ENCODE measurements at places on chromosomes 5 and 9.
A peak's percentile ranks its signal among the peaks of the same experiment; 100 is the strongest.

DNA sequence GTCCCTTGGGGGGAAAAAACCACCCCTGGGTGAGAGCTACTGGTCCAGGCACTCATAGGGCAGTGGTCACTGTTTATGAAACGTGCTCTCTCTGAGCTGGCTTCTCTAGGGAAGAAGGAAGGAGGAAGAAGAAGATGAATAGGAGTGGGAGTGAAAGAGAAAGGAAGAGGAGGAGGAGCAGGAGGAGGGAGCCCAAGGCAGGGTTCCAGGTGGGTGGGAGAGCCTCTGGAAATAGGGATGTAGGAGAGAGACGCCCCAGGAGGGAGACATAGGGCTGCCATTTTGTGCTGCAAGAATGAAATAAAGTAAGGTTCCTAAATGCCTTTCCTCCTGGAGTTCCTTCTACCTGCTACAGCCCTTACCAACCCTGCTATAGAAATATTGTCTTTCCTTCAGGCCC, 65.7 kb downstream of the PCDH1 start:
- DNase-seq: no peak

DNA sequence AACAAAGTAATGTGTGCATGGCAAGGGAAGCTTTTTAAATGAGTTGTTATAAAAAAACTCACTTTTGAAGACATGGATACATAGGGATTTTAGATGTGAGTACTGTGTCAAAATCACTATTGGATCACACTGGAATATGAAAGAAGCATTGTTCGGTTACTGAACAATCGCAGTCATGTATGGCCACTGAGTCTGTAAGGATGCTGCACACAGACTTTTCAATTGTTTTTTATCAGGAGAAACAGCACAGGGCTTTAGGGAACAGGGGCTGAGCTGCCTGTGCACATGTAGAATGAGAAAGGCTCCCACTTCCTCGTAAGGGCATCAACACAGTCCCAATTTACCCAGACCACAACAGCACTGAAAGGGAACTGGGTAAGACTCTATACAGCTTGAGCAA, 1333.9 kb upstream of the DMAC1 start:
- DNase-seq: no peak

GRCh38 chr5:68264024-68264956, 48.7 kb downstream of the PIK3R1 start:
- no peak for DNase-seq

- no peak for DNase-seq
Observed at GRCh38 chr5:71740015-71740753, 21.1 kb downstream of the CARTPT start.

GRCh38 chr9:116958881-116959280, 271.8 kb downstream of the TRIM32 start:
- DNase-seq: no peak

- DNase-seq: no peak
Observed at GRCh38 chr5:78591138-78591612, 57.4 kb downstream of the LHFPL2 start.

DNA sequence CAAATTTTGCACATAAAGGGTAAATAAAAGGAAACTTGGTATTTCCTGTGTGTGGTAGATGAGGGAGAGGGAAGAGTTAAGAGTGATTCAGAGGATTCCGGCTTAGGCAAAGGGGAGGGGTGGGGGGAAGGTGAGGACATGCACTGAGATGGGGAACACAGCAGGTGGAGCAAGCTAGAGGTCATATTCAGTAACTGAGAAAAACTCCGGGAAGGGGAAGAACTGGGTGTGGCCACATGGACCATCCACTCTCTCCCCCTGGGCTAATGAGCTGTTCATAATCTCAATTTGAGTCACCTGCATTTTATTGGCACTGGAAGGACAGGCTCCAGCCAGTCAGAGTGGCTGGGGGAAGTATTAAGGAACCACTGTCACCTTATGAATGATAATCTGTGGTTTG, 45.1 kb upstream of the UGCG start:
- no peak for DNase-seq

DNA sequence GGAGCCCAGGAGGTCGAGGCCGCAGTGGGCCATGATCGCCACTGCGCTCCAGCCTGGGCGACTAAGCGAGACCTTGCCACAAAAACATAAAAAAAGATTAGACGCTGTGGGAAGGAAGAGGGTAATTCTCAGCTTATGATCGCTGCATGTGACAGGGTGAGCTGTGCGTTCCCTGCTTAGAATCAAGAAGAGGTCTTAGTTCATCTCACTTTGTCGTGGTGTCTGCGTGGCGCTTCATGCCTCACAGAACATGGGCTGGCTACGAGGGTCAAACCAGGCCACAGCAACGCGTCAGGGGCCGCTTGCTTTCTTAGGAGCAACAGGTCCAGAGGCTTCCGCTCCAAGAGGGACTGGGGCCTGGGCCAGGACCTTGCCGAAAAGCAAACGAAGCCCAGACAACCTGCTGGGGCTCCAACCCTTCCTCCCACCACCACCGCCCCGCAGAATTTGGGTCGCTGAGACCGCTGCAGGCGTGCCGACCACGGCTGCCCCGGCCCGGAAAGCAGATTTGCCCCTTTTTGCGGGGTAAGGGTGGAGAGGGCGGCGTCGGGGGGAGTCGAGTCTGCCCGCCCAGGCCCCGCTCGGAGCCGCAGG, 10.0 kb upstream of the GRIN1 start:
- no peak for DNase-seq

DNA sequence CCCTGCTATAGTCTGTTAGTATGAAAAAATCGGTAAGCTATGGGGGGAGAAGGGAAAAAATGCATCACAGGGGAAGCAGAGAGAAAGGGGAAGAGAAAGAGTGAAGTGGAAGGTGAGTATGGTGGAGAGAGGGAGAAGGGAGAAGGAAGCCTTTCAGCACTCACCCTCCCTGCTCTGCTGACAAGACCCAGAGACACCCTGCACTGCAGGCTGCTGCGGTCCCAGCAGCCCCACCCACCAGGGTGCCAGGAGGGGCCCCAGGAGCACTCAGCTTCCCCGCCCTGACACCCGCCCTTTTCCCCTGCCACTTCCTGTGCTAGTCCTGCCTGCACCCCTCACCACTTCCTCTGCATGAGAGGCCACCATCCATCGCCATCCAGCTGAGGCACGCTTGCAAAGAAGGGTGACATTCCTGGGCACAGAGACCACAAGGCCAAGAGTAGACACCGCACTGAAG, 12.7 kb downstream of the STK10 start:
- DNase-seq: peak; percentile 95

- DNase-seq: no peak
Observed at GRCh38 chr9:98610211-98610610, 98.5 kb downstream of the GABBR2 start.

DNA sequence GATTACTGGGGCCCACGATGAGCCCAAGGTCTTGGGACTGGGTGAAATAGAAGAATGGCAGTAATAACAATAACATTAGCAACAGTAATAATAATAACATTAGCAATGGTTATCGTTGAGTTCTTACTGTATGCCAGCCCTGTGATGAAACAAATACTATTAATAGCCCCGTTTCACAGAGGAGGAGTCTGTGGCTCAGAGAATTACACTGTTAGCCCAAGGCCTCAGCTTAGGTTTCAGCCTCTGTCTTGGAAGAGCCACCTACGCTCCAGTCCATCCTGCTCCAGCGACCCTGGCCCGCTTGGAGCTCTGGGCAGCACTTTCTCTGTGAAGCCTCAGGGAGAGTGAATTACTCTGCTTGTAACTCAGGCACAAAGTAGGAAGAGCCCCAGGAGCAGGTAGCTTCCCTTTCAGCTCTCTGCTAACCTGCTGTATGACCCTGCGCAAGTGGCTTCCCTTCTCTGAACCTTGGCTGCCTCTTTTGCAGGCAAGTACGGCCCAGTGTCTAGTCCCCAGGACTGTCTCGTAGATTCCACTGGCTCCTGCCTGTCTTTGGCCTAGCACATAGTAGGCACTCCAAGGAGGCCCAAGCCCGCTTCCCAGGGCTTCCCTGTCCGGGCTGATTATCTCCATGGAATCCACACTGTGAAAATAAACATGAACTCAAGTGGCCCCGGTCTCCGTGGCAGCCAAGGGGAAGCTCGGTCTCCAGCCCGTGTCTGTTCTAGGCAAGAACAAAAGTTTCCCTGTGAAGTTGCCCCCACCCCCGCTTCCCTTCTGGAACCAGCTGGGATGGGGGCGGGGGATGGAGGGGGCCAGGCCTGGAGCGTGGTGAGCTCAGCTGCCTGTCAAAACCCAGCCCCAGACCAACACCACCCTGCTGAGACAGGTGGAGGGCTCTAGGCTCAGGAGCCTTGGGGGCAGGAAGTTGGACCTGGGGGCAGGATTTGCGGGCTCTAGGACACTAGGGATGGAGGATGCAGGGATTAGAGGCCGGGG, 26.2 kb upstream of the LMX1B start:
- DNase-seq: no peak

- no peak for DNase-seq
Observed at GRCh38 chr5:53691014-53691413, 130.6 kb downstream of the NDUFS4 start.

GRCh38 chr5:179324760-179325295, 20.4 kb downstream of the ADAMTS2 start:
- DNase-seq: no peak

DNA sequence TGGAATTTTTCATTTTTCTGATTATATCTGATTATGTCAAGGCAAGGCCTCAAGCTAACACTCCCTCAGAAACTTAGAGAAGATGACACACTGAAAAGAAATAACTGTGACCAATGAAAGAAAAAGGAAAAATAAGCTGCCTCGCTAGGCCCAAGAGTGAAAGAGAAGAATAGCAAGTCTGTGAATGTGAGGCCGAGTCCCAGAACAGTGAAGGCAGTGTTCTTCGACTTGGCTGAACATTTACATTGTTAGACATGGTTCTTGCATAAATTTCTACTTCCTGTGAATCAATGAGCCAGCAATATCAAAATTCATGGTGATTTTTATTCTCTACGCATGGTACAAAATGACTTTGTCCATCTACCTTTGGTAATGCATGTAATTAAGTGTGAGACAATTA, at the start of gene ATP10B:
ATP10B (minus strand) TSS at position 163 of the 400 bp plus-strand sequence. CDS start 164,137 bp downstream, outside the sequence.
- no peak for DNase-seq

GRCh38 chr5:54018438-54018837, 291.9 kb downstream of the ARL15 start:
- DNase-seq: no peak

- DNase-seq: no peak
Observed at GRCh38 chr5:66542711-66543110, 53.5 kb upstream of the MAST4 start.

- no peak for DNase-seq
Observed at GRCh38 chr5:90747693-90748092, 189.1 kb downstream of the ADGRV1 start.

- no peak for DNase-seq
Observed at GRCh38 chr5:96440185-96440538, 7.1 kb upstream of the PCSK1 start.

DNA sequence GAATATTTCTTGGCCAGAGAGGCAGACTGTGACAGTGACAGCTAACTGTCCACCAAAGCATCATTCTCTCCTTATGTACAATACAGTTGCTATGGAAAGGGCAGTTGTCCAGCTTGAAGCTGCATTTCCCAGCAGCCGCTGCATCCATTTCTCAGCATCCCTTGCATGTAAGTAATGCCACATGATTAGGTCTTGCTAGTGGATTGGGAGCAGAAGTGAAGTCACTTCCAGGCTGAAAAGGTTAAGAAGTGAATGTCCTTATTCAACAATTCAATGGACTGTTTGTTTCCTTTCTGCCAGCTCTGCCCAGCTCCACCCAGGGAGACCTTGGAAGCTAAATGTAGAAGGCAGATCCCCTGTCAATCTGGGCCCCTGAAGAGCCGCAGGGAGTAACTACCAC, 26.1 kb upstream of the RETREG1 start:
- DNase-seq: no peak

- no peak for DNase-seq
Observed at GRCh38 chr5:157566902-157567489, 8.6 kb downstream of the ADAM19 start.

DNA sequence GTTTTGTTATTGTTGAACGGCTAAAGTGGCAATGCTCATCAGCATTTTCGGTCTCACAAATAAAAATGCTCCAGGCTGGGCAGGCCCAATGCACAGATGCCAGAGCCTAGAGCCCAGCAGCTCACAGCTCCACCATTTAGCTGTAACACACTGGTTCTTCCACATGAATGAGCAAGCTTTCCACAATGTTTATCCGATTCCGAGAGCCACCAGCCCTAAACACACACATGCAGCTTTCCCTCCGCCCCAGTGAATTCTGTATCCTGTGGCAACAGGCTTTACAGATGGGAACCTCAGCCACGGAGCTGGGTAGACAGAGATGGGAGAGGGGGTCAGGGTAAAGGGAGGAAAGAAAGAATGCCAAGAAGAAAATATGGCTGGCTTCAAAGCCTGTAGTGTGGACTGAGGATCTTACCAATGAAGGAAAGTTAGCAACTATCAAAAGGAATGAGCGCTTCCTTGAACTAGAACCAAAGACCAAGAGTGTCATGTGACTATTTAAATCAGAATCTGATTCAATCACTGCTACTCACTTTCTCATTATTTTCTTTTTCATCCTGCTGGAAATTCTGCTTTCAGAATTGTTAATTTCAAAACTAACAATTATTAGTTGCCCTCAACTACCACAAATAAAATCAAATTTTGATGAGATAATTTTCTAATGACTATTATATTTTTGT, 77.1 kb downstream of the MRPS27 start:
- DNase-seq: no peak

- DNase-seq: no peak
Observed at GRCh38 chr9:70490478-70490877, 76.0 kb upstream of the KLF9 start.

DNA sequence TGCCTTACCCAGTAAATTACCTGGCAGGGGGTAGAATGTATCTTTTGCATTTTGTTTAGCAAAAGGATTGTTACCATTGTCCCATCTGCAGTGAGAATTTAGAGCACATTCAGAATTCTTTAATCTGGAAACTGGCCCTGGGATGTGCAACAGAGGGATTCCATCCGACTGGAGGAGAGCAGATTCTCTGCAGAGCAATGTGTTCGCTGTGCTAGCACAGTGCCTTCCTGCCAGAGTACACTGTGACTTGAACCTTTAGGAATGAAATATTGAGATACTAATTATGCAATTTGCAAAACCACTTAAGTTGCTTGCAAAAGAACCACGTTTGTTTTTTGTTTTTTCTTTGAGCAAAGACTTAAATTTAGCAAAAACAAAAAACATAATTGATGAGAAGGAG, 22.5 kb upstream of the DMRT1 start:
- no peak for DNase-seq

GRCh38 chr9:127128341-127129072, 6.1 kb upstream of the ANGPTL2 start:
- no peak for DNase-seq

DNA sequence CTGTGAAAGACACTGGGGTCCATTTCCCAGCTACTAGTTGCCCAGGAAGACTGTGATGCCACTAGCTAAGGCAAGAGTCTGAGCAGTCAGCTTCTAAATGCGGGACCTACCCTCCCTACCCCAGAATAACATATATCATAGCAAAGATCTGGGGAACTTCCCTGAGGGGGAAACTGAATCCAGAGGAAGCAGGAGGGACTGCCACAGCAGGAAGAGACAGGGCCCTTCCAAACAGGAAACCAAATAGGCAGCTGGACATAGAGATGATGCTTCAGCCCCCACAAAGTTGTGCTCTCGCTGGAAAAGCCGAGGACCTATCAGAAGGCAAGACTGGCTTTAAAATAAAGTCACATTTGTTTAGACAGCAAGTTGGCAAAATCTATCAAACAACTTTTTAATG, 51.1 kb downstream of the KLHL3 start:
- peak; percentile 64 for DNase-seq

GRCh38 chr9:130630071-130630450, 34.3 kb upstream of the PRDM12 start:
- DNase-seq: no peak
